ENCODE measurements at places on chromosomes 7 and 10.

GRCh38 chr7:125427676-125428075 lies 498.1 kb upstream of the POT1 start:
- DNase-seq: no peak

GRCh38 chr10:71554671-71555070 lies 158.0 kb downstream of the CDH23 start:
- DNase-seq: no peak

- no peak for DNase-seq
These were observed 40.5 kb upstream of the RABGEF1 start for GRCh38 chr7:66699998-66700397.

DNA sequence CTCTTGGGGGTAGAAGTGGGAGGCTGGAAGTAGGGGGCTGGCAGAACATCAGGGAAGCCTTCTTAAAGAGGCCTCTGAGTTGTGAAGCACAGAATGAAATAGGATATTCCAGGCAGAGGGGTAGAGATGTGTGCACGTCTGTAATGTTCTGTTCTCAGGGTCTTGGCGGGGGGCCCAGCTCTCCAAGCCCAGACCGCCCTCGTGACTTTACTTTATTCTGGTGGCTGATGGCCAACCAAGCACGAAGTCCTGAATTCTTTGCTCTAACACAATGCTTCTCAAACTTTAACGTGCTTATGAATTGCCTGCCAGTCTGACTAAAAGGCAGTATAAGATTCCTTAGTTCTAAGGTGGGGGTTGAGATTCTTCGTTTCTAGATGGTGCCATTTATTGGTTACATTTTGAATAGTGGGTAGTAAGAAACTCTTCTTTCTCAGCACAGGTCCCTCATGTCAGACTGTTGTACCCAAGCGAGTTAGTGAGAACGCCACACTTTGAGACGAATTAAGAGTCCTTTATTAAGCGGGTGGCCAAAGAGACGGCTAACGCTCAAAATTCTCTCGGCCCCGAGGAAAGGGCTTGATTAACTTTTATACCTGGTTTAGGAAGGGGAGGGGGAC lies 8.2 kb downstream of the PRXL2A start:
- DNase-seq: no peak

DNA sequence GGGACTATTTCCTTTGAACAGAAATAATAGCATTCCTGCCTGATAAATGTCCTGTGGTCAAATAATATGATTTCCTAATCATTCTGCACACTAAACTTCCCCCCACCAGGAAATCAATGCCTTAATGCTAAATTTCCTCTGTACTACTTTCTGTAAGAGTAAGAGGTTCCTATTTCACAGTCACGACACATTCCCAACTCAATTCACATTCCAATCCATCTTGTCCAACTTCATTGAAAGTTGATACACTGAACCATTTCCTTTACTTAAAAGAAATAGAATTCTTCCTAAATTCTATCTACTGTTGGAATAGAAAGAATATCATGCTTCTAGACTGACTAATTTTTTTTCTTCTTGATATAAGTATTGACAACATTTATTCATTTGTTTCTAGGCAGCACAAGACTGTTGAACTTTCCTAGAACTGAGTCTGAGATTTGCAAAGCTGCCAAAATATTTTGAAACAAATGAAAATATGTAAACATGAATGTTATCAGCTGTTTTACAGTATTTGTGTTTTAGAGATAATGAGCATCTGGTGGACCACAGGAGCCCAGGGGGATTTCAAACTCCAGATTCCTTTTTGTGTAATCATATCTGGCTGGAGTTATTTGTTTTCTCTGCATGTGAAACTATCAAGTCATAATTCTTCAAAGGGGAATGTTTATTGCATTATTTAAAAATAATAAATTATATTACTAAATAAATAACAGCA lies 121.5 kb downstream of the TPST1 start:
- no peak for DNase-seq

DNA sequence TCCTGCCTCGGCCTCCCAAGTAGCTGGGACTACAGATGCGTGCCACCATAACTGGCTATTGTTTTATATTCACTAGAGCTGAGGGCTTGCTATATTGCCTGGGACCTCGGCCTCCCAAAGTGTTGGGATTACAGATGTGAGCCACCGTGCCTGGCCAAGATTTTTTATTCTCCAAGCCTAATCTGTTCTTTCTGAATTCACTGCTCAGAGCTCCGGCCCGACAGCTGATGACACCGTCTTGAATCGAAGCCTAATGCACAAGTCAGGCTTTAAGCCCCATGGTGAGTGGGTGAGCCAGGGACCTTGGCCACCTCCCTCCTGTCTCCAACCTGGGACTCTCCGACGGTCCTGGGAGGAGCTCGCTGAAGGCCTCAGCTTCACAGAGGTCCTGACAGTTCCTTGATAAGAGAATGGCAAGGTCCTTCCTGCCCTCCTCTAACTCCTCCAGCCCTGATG lies 338.9 kb downstream of the WDR37 start:
- DNase-seq: no peak

GRCh38 chr10:4684434-4684833 lies 141.6 kb upstream of the AKR1E2 start:
- no peak for DNase-seq
